T-helper 17 cell (primary cell): ENCODE measurements at places on chromosomes 13 and 19.

DNA sequence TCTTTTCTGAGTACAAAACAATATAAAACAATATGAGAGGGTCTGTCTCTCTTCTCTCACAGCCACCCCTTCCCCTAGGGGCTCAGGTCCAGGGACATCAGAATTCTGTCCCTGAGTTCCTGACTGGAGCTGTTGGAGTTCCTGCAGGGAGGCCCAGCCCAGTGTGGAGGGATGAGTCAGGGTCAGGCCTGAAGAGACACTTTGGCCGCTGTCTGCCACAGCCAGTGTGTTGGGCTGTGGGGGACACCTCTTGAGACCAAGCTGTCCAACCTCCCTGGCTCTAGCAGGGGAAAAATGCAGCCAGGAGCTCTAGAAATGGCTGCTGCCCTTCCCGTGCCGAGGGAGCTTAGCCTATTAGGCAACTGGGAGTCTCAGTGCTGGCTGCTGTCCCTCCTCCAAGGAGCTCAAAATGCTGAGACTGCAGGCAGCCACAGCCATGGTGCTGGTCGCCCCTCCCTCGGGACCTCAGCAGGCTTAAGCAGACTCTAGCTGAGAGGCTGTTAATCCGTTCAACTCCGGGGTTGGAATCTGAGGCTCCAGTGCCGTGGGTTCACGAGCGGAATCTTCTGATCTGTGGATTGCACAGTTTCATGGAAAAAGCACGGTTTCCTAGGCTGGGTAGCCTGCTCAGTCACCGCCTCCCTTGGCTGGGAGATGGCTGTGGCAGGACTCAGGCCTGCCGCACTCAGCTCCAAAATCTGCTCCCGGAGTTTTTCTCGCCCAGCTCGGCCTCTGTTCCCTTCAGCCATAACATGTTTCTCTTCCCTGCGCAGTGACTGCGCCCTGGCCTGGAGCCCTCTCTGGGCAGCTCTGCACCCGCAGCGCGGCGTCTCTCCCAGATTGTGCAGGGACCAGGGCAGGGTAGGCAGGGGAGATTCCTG, 3.8 kb upstream of the ZNF626 start:
- DNase-seq: no peak
- H3K4me1 ChIP-seq: peaks cover 4% of the 10 kb centered on the region
- H3K4me3 ChIP-seq: no peak overlapping the region
- no peaks in the 10 kb centered on the region for H3K27me3 ChIP-seq
- peak overlapping the region; percentile 61 for H3K27ac ChIP-seq

DNA sequence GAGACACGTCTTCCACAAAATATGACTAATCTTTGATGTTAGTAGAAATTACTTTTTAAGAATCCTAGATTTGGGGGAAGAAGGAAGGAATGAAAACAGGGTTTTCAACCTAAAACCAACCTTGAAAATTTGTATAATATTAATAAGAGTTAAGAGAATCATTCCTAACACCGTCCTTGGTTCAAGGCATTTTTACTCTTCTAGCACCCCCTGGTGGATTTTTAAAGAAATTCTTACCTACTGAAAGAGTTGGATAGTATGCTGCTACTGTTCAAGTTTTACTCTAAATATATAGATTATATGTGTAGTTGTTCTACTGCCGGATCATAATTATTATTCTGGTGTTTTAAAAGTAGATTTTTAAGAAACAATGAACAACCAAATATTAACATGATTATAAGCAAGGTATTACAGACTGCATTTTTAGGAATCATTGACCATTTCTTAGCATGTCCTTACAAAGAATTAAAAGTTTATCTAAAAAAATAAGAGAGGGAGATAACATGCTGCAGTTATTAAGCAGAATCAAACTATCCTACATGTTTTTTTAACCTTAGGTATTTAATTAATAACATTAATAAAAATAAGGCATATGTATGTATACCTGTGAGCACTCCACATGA, 7.4 kb upstream of the SLITRK6 start:
- H3K27ac ChIP-seq: no peak overlapping the region
- DNase-seq: no peak
- H3K4me1 ChIP-seq: no peaks in the 10 kb centered on the region
- no peaks in the 10 kb centered on the region for H3K27me3 ChIP-seq
- no peaks in the 10 kb centered on the region for H3K36me3 ChIP-seq
- no peak overlapping the region for H3K4me3 ChIP-seq

- no peak overlapping the region for H3K4me3 ChIP-seq
- DNase-seq: no peak
- H3K27me3 ChIP-seq: no peaks in the 10 kb centered on the region
Measured at GRCh38 chr13:65679240-65679639, 1550.9 kb downstream of the PCDH9 start.

GRCh38 chr13:41858780-41859179, 102.1 kb downstream of the VWA8 start:
- DNase-seq: no peak
- H3K4me1 ChIP-seq: peaks cover 3% of the 10 kb centered on the region
- H3K27ac ChIP-seq: peak overlapping the region; percentile 24
- H3K4me3 ChIP-seq: no peak overlapping the region
- H3K36me3 ChIP-seq: peaks cover 8% of the 10 kb centered on the region

DNA sequence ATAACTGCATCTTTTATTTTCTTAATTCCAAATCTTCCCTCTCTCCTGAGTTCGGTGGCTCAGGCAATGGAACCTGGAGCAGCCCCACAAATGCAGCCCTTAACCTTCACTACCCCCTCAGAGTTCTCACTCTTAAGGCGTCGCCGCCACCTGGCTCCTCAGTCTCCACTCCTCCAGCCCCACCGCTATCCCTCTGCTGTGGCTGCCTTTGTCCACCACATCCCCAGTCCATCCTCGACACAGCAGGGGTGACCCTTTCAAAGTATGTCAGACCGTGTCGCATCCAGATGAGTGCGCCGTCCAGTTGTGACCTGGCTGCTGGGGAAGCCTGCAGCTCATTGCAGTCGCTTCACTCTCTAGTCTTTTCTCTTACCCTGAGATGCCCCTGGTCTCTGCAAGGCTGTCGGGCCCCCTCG, 1.0 kb downstream of the SPPL2B start:
- peaks cover 4% of the 10 kb centered on the region for H3K36me3 ChIP-seq
- DNase-seq: no peak
- H3K4me3 ChIP-seq: peak overlapping the region; percentile 100

GRCh38 chr13:44848920-44849676, 140.2 kb downstream of the NUFIP1 start:
- peaks cover 7% of the 10 kb centered on the region for H3K27me3 ChIP-seq
- no peaks in the 10 kb centered on the region for H3K4me1 ChIP-seq
- no peak overlapping the region for H3K4me3 ChIP-seq
- no peak overlapping the region for H3K27ac ChIP-seq
- no peaks in the 10 kb centered on the region for H3K36me3 ChIP-seq

DNA sequence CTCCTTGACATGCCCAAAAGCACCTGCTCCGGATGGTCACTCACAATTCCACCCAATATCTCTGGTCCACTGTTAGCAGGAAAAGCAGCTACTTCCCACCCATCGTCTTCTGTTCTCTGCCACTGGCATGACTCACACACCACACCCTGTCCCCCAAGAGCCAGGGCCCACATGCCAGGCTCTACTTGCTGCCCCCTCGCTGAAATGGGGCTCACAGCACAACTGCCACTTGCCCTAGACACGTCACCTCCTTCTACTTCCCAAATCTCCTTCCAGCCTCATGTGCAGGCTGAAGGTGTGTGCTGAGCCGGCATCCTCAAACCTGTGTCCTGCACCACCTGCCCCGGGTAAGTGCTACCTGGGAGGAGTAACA, 65.0 kb downstream of the TBC1D4 start:
- no peak overlapping the region for H3K27ac ChIP-seq
- no peak overlapping the region for H3K4me3 ChIP-seq
- H3K27me3 ChIP-seq: peaks cover 35% of the 10 kb centered on the region
- H3K36me3 ChIP-seq: peaks cover 2% of the 10 kb centered on the region
- no peak for DNase-seq

- H3K4me1 ChIP-seq: peaks cover 1% of the 10 kb centered on the region
- no peaks in the 10 kb centered on the region for H3K27me3 ChIP-seq
- no peak overlapping the region for H3K4me3 ChIP-seq
- H3K36me3 ChIP-seq: no peaks in the 10 kb centered on the region
Measured at GRCh38 chr13:94205896-94206295, 273.6 kb downstream of the DCT start.

- H3K36me3 ChIP-seq: no peaks in the 10 kb centered on the region
- H3K4me1 ChIP-seq: no peaks in the 10 kb centered on the region
- DNase-seq: no peak
- H3K4me3 ChIP-seq: no peak overlapping the region
Measured at GRCh38 chr13:34502621-34503020, 439.4 kb upstream of the NBEA start.

- no peaks in the 10 kb centered on the region for H3K27me3 ChIP-seq
- H3K4me1 ChIP-seq: peaks cover 38% of the 10 kb centered on the region
- H3K27ac ChIP-seq: peak overlapping the region; percentile 62
- peak overlapping the region; percentile 59 for H3K4me3 ChIP-seq
- no peak for DNase-seq
Measured at GRCh38 chr13:73933795-73934194, 200.4 kb downstream of the KLF12 start.

DNA sequence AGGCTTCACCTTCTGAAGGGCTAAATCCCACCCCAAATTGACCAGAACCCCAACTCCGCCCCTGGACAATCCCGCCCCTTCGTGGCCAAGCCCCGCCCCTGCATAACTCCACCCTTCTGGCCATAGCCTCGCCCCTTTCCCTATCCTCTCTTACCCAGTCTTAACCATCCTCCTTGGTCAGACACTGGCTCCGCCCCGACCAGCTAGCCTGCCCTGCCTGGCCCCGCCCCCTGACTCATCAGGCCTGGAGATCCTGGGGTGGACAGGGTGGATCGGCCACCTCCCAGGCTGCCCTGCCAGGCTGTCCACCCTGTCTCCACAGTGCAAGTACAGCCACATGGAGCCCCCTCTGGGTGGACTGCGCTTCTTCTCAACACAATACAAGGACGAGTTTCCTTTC, 8.0 kb upstream of the ZNF358 start:
- H3K27me3 ChIP-seq: peaks cover 15% of the 10 kb centered on the region
- no peak overlapping the region for H3K27ac ChIP-seq
- H3K4me1 ChIP-seq: peaks cover 5% of the 10 kb centered on the region
- H3K36me3 ChIP-seq: no peaks in the 10 kb centered on the region
- no peak overlapping the region for H3K4me3 ChIP-seq

DNA sequence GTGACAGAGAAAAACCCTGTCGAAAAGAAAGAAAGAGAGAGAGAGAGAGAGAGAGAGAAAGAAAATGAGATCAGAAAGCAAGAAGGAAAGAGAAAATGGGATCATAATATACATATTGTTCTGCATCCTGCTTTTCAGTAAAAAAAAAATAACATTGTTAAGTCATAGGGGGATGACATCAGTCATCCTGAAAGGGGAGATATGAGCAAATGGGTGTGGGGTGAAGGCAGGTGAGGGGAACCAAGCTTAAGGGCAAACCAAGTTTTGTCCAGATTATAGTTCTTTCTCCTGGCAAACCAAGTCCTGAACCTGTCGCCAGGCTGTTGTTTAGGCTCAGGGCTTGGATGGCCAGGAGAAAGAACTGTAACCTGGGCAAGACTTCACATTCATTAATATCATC, 92.6 kb upstream of the TMTC4 start:
- no peak overlapping the region for H3K4me3 ChIP-seq
- H3K4me1 ChIP-seq: no peaks in the 10 kb centered on the region
- no peak overlapping the region for H3K27ac ChIP-seq
- no peak for DNase-seq
- H3K36me3 ChIP-seq: no peaks in the 10 kb centered on the region

DNA sequence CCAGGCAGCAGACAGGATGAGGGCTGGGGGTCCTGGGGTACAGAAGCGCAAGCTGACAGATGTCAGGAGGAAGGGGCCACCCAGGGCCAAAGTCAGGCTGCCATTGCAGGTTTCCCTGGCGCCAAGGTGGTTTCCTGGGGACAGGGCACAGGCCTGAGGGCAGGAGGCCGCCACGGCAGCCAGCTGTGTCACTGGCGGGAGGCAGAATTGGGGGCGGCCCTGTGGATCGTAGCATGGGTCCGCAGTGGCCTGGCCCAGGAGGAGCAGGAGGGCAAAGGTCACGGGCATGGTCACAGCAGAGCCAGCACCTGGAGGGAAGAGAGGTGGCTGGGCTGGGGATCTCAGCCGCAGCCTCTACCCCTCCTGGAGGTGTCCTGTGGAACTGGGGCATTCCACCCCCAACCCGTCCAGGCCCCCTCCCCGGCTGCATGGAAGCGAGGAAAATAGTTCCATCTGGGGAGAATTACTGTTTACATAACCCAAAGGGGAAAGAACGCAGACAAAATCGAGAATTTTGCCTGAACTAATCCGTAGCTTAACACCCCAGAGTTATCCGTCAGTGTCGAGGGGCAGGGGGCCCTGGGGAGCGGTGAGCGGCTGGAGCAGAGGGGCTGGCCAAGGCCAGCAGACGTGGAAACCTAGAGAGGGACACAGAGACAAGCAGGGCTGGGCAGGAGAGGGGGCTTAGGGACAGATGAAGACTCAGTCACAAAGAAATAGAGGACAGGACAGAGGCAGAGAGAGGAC, 1.9 kb downstream of the NTN5 start:
- H3K36me3 ChIP-seq: no peaks in the 10 kb centered on the region
- peaks cover 6% of the 10 kb centered on the region for H3K4me1 ChIP-seq
- H3K27me3 ChIP-seq: no peaks in the 10 kb centered on the region

DNA sequence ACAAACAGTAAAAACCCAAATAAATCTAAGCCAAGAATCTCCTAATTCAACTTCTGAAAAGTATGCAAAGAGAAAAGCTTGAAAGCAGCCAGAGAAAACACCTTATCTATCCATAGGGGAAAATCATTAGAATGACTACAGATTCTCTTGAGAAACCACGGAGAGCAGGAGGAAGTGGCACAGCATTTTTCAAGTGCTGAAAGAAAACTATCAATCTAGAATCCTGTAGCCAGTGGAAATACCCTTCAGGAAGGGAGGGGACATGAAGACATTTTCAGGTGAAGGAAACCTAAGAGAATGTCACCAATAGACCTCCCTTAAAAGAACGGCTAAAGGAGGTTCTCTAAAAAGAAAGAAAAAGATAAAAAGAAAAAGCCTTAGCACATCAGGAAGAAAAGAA, 66.2 kb upstream of the XPO4 start:
- H3K36me3 ChIP-seq: no peaks in the 10 kb centered on the region
- no peak overlapping the region for H3K4me3 ChIP-seq
- H3K4me1 ChIP-seq: peaks cover 13% of the 10 kb centered on the region
- no peak overlapping the region for H3K27ac ChIP-seq
- no peak for DNase-seq

GRCh38 chr13:54078271-54078870, 1049.8 kb downstream of the OLFM4 start:
- no peaks in the 10 kb centered on the region for H3K4me1 ChIP-seq
- no peak for DNase-seq
- H3K27me3 ChIP-seq: no peaks in the 10 kb centered on the region
- no peaks in the 10 kb centered on the region for H3K36me3 ChIP-seq

GRCh38 chr13:80881495-80881894, 540.6 kb upstream of the SPRY2 start:
- H3K4me3 ChIP-seq: no peak overlapping the region
- H3K4me1 ChIP-seq: no peaks in the 10 kb centered on the region
- no peak for DNase-seq
